ENCODE measurements at places on chromosomes 3 and 15.
A peak's percentile ranks its signal among the peaks of the same experiment; 100 is the strongest.

DNA sequence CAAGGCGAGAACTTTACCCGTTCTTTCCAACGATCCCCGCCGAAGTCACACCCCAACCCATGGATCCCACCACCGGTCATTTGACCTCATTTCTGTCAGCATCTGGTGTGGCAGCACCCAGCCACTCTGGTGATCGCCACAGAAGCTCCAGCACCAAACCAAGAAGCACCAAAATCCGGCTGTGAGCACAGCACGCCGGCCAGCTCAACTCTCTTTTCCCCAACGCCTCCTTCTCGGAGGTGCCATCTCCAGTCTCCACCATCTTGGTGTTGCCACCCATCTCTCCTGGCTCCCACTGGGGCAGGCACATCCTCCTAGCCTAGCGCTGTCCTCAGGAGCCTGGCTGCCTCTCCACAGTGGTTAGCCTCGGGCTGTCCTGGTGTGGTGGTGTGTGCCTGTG lies 6.5 kb downstream of the MUC4 start:
- no peak for DNase-seq

DNA sequence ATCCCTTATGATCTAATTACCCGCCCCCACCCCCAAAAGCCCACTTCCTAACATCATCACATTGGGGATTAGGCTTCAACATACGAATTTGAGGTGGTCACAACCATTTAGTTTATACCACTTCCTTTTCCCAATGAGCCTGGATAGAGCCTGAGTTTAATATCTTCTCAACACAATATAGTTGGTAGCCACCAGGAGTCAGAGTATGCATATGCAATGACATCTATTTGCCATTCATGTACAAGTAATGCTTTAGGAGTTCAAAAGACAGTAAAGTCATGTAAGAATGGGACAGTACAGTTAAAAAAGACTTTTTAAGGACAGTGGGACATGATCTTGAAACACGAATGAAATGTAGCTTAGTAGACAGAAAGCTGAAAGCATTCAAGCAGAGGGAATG lies 172.4 kb downstream of the DCLK3 start:
- DNase-seq, result no peak

DNA sequence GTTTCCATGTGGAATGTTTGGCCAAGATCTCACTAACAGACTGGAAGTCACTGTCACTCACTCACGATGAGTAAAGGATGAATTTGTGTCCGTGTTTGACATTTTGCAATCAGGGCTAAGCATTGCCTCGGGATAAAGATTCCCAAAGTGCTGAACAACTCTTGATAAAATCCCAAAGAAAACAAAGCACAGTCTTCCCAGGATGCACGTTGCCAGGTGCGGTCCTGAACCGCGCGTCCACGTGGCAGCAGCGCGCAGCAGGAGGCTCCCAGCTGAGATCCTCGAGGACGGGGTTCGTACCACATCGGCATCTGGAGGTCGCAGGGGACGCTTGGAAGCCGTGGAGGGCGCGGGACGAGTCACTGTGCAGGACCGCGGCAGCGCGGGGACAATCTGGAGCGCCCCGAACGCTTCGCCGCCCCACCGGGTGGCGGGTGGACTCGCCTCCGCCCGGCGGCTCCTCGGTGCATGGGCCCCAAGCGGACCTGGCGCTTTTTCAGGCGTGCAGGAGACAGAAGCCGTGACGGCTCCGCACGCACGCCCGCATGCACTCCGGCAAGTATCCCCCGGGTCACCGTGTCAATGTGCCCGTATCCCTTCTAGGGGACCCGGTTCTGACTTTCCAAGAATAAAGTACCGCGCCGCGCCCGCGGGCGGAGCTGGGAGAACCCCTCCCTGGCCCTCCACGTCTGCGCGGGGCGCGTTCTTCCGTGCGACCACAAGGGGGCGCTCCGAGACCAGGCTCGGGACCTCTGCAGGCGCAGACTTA lies 17.7 kb downstream of the CPN2 start:
- peak; percentile 89 for DNase-seq

DNA sequence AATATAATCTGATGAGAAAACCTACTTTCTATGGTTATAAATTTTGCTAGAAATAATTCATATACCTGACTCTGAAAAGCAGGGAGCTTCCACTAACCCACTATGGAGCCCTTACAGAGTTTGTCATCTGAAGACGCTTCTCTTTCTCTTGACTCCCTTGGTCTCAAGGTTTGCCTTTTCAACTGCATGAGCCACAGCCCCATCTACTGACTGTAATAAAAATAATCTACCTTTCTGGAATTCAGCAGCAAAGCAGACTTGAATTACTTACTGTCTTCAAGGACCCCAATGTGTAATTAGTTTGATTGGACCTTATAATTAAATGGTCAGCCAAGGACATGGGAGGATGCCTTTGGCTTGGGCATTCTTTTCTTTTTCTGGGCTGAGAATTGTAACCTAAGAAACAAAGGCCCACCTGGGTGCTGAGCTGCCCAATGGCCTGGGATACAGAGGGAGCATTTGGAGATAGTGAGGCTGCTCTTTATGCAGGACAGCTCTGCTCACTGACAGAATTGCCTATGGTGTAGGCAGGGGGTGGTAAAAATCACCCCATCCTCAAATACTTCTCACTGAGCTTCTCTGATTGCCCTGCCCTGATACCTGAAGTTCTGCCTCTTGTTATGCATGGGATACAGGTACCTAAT lies 178.6 kb upstream of the TRIM42 start:
- DNase-seq, result no peak

GRCh38 chr3:72454441-72454840 lies 393.8 kb downstream of the SHQ1 start:
- DNase-seq, result no peak

All from activated T-cell treated with anti-CD3 and anti-CD28 coated beads, Interleukin-2, amount 50 U/mL, for 72 hours (primary cell).